Left ventricle myocardium inferior (tissue), 1 donor: ENCODE measurements at places on chromosomes 7 and 10. TPM values are rescaled to one million over a fixed set of nuclear protein-coding genes. Genes with fewer than 3 reads are reported as not detected.

SEMA3A gene
- 1.9 TPM for total RNA-seq

GRCh38 chr10:113261611-113262091 lies 291.2 kb upstream of the HABP2 start:
- H3K36me3 ChIP-seq, result no peaks in the 10 kb centered on the region
- H3K27me3 ChIP-seq, result peaks cover 67% of the 10 kb centered on the region

DNA sequence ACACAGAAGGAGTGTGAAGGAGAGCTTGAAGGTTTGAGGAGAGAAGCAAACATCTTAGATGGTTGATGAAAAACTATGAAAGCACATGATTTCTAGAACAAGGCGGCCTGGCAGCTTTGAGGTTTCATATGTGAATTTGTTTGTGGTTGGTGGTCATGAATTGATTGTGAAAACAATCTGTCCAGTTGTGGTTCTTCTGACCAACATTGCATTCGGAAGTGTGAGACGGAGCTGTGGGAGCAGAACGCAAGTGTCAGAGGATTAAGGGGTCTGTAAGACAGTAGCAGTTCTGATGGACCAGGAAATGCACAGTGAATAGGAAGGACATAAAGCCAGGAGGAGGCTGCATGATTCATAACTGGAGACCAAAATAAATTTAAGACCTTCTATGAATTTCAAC lies 594.6 kb downstream of the NXPH1 start:
- no peaks in the 10 kb centered on the region for H3K4me1 ChIP-seq
- H3K4me3 ChIP-seq, result no peak overlapping the region
- H3K36me3 ChIP-seq, result no peaks in the 10 kb centered on the region

- H3K4me3 ChIP-seq, result no peak overlapping the region
- H3K27ac ChIP-seq, result no peak overlapping the region
- H3K4me1 ChIP-seq, result peaks cover 19% of the 10 kb centered on the region
- H3K27me3 ChIP-seq, result no peaks in the 10 kb centered on the region
These were observed 62.3 kb upstream of the CCDC6 start for GRCh38 chr10:59968705-59969104.

GRCh38 chr7:17385612-17386011 lies 87.2 kb downstream of the AHR start:
- H3K27ac ChIP-seq, result no peak overlapping the region
- no peaks in the 10 kb centered on the region for H3K36me3 ChIP-seq
- H3K27me3 ChIP-seq, result no peaks in the 10 kb centered on the region
- no peaks in the 10 kb centered on the region for H3K4me1 ChIP-seq

DNA sequence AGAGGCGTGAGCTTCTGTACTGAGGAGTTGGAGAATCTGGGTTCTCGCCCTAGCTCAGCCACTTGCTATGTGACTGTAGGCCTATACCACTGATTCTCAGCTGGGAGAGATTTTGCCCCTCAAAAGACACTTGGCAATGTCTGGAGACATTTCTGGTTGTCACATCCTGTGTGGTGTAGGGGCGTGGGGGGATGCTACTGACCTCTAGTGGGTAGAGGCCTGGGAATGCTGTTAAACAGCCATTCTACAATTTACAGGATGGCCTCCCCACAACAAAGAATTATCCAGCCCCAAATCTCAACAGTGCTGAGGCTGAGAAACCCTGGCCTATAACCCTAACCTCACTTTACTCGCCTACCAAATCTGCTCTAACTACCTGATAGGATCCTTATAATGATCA lies 58.8 kb upstream of the GAD2 start:
- H3K4me1 ChIP-seq, result no peaks in the 10 kb centered on the region
- no peaks in the 10 kb centered on the region for H3K27me3 ChIP-seq
- no peak for DNase-seq
- H3K4me3 ChIP-seq, result no peak overlapping the region
